ENCODE measurements at places on chromosomes 3 and 15.
A peak's percentile ranks its signal among the peaks of the same experiment; 100 is the strongest.

- DNase-seq, result no peak
These were observed 29.2 kb upstream of the CYP11A1 start for GRCh38 chr15:74396445-74397238.

- DNase-seq, result no peak
These were observed 13.3 kb upstream of the PTX3 start for GRCh38 chr3:157423337-157423736.

GRCh38 chr3:150755902-150756301 is 7.1 kb downstream of the SIAH2 start:
- no peak for DNase-seq

- peak; percentile 7 for DNase-seq
These were observed 14.9 kb downstream of the C3orf33 start for GRCh38 chr3:155791190-155791589.

GRCh38 chr3:166177130-166177529 is 339.9 kb upstream of the BCHE start:
- DNase-seq, result no peak

DNA sequence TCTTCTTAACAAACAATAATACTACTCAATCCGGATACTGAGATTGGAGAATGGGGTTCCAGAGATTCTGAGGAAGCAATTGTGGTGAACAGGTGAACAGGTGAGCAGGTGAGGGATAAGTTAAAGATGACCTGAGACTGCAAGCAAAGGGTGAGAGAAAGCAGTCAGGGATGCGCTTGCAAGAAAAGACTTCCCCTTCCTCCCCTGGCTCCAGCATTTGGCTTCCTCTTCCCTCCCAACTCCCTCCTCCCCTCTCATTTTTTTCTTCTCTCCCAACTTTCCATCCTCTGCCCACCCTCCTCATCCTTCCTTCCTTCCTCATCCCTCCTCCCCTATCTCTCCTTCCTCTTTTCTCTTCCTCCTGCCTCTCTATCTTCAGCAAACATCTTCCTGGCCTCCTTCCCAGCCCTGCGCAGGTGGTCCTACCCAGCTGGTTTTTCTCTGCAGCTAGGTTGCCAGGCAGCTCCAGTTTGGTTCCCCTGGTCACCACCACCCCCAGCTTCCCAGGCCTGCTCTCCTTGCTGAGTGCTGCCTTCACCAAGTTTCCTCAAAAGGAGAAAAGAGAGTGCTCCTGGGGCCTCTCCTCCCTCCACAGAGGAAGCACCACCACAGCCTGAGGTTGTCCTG is 10.4 kb upstream of the VIPR1 start:
- DNase-seq, result no peak

DNA sequence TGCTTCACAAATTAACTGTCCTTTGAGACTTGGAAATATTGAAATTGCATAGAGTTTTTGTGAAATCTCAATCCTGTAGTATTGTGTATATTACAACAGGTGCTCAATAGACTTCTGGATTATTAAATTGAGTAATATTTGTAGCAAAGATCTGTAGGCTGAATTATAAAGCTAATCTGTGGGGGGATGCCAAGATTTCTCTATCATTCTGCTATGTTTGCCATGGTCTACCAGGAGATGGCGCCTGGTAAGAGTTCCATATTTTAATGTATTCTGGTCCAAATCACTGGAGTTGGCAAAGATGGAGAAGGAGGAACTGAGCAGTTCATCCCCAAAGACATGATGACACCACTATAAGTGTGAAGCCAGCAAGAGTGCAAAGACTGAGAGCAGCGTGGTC is 340.9 kb upstream of the TPRG1 start:
- DNase-seq, result no peak

Measured in skeletal muscle cell (primary cell).